ENCODE measurements at places on chromosomes 4 and X.

- DNase-seq = no peak
These were observed 34.2 kb downstream of the ZFYVE28 start for GRCh38 chr4:2384245-2384644.

DNA sequence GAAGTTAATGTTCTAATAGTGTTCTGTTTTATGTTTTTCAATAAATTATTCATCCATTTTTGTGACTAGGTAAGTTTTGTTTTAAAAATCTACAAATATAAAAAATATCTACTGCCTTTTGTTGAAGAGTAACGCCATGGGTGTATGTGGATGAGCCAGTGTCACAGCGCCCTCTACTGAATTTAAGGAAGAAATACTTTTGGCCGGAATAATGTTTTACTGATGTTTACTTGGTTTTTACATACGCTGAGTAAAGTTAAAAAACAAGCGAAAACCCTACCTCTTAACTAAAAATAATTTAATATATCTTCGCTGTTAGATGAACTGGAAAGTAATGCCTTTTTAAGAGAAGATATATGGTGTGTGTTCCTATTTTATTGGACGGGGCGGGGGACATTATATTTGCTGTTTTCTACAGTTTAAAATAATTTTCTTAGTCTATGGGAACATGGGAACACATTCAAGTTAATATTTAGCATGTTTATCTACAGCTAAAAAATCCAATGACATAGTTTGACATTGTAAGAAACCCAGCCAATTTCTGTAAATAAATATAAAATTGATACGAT is 86.1 kb downstream of the CPE start:
- no peak for DNase-seq

GRCh38 chr4:22941688-22942375 is 249.1 kb downstream of the GBA3 start:
- no peak for DNase-seq

- DNase-seq = no peak
These were observed 538.5 kb downstream of the BCOR start for GRCh38 chrX:39559229-39559628.

DNA sequence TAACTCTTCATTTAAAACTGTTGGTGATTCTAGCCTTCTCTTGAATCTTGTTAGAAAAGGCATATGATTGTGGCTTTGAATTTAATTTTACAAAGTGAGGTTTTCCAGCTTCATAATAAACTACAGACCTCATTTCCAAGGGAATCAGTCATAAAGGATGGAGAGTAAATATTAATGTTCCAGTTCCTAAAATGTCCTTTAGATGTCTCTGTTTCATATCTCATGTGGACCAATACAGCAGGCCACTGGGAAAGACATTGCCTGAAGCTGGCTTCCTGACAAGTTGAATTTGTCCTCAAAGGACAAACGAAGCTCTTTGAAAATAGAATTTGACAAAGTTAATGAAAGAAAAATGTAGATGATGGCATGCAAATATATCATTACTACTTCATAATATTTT is 125.4 kb downstream of the ZNF330 start:
- DNase-seq = no peak

DNA sequence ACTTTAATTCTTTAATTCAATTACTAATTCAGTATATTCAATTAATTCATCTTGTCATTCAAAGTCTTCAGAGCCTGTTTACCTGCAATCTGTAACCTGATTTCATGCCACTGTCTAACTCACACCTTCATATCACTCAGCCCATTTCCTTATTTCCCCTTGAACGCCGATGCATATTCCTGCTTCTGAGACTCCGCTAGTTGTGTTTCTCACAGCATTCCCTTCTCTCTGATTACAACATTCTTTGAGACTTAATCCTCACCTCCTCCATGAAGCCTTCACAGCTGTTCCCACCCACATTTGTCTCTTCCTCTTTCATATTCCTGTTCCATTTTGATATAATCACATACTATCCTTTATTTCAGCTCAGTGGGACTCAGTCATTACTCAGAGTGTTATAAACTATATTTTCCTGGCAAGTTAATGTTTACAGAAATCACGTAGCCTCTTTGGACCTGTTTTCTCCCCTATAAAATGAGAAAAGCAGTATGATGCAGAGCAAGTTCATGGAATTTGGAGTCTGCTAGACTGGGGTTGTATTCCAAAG is 69.0 kb downstream of the MAP9 start:
- no peak for DNase-seq

- no peak for DNase-seq
These were observed 59.5 kb downstream of the MTM1 start for GRCh38 chrX:150627957-150628356.

DNA sequence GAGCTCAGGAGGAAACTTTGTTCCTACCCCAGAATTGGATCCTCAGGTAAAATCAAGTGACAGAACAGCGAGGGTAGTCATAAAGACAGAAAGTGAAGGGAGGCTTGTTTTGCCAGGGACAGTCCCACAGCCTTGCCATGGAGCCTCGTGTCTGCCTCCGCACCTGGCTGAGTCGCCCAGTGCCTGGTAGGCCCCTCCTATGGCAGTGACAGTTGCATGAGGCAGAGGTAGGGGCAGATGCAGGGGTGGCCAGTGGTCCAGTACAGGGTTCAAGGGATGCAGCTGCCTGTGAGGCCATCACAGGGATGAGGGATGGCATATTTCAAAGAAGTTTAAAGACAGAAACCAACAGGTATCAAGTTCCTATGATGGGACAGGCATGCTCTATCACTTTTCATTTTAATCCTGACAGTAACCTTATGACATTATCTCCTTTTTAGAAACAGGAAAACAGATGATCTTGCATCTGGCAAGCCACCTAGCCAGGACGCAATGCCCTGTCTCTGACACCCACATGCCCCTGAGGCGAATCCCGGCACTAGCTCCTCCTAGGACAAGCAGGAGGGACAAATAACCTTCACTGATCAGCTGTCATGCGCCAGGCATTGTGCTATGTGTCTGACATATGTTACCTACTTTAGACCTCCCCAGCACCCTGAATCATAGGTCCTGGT is 127.4 kb upstream of the ENPP6 start:
- no peak for DNase-seq

DNA sequence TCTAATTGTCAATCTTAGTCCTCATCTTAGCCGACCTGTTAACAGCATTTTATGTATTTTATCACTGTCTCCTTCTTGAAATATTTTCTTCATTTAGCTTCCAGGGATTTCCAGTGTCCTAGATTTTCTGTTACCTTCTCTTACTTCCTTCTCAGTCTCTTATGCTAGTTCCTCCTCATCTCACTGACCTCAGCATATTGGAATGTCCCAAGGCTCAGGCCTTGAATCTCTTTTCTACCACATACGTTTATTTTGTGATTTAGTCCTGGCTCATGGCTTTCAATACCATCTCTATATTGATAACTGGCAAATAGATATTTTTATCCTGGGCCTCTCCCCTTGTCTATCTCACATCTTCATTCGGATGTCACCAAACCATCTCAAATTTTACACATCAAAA is 61.1 kb downstream of the IQCM start:
- no peak for DNase-seq

GRCh38 chr4:180794333-180794732 is 1448.9 kb upstream of the TENM3 start:
- DNase-seq = no peak

GRCh38 chr4:108821351-108821930 is 58.6 kb upstream of the ETNPPL start:
- DNase-seq = no peak

DNA sequence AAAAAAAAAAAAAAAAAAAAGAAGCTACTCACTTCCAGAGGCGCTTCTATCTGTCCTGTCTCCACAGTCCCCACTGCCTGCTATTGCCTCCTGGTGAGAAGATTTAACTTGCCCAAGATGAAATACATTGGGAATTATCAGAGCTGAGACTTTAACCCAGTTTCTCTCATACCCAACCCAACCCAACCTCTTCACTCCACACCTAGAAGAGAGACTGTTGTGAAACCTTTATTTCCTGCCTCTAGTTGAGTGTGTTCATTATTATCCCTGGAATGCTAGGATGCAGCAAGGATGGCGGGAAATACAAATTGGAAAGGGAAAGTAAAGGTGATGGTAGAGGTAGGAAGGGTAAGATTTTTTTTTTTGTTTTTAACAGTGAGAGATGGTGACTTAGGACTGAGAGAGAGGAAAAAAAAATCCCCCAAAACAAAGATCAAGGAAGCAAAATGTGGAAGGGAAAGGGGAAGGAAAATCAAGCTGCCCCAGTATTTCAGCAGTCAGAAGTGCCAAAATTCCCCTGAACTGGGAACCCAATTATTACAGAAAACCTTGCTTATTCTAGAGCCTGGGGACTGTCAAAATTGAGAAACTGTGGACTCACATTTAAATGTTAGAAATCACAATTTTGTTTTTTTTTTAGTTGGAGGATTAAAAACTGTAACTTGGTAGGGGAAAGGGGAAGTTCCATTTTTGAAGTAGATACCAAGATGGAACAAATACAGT is 253.0 kb downstream of the PTTG2 start:
- DNase-seq = no peak

- DNase-seq = peak; percentile 45
These were observed 14.1 kb downstream of the ZNF157 start for GRCh38 chrX:47384502-47384901.

- DNase-seq = no peak
These were observed 86.3 kb downstream of the ZNF827 start for GRCh38 chr4:145852256-145852839.

- no peak for DNase-seq
These were observed 417.7 kb upstream of the GALNT7 start for GRCh38 chr4:172750910-172751309.

DNA sequence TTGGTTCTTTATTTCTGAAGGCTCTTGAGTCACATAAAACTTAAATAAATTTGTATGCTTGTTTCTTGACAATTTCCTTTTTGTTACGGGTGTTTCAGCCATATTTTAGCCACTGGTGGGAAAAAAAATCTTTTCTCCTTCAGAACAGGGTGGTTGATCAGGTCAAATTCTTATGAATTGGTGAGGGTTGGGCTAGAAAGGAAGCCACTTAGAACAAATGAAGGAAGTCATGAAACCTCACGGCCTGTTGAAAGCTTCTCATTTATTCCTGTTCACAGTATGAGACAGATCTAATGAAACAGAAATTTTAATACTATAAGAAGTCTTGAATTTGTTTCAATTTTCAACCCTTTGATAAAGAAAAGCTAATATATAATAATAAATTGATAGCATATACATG is 12.1 kb upstream of the PDLIM5 start:
- no peak for DNase-seq

DNA sequence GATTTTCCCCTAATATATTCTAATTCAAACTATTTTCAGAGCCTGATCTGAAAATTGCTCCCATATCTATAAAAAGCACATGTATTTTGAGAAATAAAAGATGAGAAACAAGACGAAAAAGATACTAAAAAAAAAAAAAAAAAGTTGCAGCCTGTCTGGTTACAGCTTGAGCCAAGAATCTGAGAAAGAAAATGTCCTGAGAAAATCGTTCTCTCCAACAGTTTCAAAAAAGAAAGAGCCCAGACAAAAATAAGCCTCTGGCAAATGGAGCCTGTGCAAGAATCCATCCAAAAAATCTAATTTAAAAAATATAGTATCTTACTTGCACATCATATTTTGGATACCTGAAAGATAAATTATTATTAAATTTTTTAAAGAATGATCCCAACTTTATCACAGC is 163.0 kb upstream of the TBL1X start:
- no peak for DNase-seq

GRCh38 chrX:119477812-119478232 is 9.6 kb downstream of the SLC25A5 start:
- DNase-seq = no peak

DNA sequence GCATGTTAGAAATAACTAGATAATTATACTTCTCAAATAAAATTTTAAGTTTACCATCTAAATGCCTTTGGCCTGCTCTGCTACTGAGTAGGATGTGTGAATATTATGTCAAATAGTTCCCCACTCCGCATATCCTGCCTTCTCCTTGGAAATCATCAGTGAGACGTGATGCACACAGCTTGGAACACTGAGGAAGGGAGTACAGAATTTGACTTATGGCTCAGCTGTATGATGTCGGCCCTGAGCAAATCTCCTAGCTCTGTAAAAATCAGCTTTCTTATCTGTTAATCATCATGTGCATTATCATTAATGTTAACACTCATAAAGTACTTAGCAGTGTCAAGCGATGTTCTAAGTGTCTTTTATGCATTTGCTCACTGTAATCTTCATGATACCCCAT is 241.0 kb upstream of the ANKRD50 start:
- DNase-seq = no peak

GRCh38 chrX:43551590-43551989 is 104.5 kb upstream of the MAOA start:
- DNase-seq = no peak

Data from NCI-H510A (cell line).